Chondrocyte (in vitro differentiated cells): ENCODE measurements at places on chromosomes 12 and 14. TPM values are rescaled to one million over a fixed set of nuclear protein-coding genes. Genes with fewer than 3 reads are reported as not detected.

Gene SLC38A4
- 10.0 to 19.7 TPM (median 11.3 TPM) in 3 replicates for total RNA-seq

- no peak for DNase-seq
Observed at GRCh38 chr14:49982082-49982481, 89.2 kb downstream of the ARF6 start.

GRCh38 chr12:1501695-1502378 is 92.5 kb downstream of the FBXL14 start:
- DNase-seq = no peak

DNA sequence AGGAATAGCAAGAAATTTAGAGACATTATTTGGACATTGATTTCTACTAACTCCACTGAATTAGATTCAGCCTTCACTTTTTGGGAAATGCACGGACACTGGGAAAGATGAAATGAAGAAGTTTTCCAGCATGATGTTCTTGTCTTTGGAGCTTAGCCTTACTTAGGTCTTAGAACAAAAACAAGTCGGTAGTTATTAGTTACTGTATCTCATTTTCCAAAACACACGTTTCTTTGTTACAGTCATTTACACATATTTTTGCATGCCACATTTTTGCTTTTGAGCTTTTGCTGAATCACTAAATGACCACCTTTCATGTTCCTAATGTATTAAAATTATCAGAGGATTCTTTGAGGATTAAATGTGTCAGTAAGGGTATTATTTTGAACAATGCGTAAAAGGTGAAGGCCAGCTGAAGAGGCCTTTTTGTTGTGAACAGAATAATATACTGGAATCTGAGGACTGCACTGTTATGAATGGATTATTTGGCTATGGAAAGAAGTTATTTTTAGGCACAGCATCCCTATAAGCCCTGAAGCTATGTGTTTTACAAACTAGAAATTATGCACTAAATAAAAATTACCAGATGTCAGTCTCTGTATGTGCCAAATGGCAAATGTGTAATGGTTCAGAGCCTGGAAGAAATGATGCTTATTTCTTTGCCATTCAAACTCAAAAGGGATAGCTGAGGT is 138.2 kb downstream of the SRGAP1 start:
- DNase-seq = no peak

DNA sequence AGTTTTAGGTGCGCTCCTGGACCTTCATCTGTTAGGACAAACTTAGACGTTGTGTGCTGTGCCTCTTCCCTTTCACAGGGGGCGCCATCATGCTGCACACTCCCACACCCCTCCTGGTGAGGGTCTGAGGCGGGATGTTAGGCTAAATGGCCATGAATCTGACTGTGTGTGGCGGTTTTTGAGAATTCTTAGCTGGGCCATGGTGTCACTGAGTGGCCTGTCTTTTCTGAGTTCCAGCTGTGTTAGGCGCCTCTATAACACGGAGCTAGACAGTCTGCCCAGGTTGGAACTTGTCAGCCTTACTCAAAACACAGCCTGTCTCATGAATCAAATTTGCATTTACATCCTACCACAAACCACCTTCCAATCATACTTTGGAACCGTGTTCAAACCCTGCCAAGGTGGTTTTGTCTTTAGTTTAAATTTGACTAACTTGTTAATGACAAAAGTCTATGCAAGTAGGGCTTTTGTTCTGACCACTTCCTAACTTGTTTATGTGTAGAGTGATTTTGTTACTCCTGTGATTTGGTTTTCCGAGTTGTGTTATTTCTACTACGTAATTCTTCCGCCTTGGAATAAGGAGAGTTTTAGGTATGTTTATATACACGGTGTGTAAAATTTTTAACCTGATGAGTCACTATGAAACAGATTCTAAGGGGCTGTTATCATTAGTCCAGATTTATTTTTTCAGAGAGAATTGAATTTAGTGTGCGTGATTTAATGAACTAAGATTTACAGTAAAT is 19.6 kb downstream of the ACVR1B start:
- no peak for DNase-seq

GRCh38 chr12:130949806-130950205 is 3.9 kb upstream of the ADGRD1 start:
- no peak for DNase-seq
